ENCODE measurements at places on chromosomes 4 and X.

- DNase-seq, result no peak
Measured at GRCh38 chr4:82500435-82501153, 61.2 kb downstream of the TMEM150C start.

DNA sequence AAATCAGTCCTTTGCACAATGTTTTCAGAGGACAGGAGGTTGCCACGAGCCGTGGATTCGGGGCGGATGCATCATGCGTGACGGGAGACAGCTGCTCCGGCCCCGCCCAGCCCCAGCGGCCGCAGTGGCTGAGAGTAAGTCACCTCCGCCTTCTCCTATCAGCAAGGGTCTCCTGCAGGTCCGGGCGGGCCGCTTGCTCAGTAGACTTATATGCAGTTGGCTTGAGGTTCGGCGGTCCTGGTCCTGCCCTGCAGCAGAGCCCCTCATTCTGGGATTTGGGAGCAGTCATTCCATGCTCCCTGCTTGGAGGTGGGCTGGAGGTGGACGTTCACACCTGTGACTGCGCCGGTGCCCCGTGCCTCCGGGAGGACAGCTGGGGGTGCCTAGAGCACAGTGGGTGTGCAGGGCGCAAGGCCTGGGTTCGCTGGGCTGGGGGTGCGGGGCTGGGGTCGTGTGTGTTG, 86.3 kb upstream of the ADRA2C start:
- no peak for DNase-seq

DNA sequence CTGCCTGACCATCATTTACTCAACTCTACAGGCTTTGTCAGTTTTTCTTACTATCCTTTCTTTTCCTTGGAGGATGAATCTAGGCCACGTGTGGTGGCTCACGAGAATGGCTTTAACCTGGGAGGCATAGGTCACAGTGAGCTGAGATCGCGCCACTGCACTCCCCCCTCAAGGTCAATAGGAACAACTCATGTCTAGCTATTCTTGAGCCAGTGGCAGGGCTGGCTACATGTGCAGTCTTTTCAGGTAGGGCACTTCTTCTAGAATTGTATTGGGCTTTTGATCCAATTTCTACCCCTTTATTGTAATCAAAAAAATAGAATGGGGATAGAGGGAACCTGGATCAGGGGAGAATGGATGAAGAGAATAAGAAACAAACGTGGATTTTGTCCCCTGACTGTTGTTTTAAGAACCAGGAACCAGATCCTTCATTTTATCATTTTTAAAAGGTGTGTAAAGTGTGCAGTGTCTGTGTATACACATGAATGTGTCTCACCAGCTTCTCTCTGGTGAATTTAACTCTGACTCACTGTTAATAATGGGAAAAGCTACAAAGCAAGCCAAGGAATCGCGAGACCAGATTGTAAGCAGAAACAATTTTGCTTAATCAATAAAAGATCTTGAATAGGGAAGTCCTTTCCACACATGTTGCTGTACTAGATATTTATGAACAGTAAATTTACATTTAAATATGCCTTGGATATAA, 283.9 kb upstream of the GPC4 start:
- DNase-seq, result no peak

DNA sequence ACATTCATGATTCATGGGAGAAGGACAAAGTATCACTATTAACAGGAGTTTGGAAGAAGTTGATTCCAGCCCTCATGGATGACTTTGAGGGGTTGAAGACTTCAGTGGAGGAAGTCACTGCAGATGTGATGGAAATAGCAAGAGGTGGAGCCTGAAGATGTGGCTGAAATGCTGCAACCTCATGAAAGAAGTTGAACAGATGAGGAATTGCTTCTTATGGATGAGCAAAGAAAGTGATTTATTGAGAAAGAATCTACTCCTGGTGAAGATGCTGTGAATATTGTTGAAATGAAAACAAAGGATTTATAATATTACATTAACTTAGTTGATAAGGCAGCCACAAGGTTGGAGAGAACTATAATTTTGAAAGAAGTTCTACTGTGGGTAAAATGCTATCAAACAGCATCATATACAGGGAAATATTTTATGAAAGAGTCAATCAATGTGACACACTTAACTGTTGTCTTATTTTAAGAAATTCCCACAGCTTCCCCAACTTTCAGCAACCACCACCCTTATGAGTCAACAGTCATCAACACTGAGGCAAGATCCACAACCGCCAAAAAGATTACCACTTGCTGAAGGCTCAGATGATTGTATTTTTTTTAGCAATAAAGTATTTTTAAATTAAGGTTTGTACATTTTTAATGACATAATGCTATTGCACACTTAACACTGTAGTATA, 302.6 kb downstream of the CBLL2 start:
- no peak for DNase-seq

DNA sequence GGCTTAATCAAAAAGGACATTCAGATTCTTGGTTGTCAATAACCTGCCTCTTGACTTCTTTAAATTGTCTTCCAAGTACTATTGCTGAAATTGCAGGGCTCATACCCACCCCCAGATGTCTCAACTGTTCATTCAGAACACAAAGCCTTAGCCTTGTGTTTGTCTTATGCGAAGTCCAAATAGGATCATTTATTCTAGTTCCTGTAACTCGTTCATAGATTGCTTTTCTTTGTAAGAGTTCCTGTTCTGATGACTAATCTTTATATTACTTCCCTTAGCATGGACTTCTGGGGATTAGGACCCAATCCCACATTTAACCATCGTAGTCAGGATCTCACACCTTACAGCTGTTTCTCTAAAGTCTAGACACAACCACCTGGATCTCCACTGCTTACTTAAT, 226.0 kb downstream of the VEGFC start:
- DNase-seq, result no peak

- DNase-seq, result no peak
Measured at GRCh38 chrX:134933248-134933647, 57.5 kb upstream of the SMIM10 start.

DNA sequence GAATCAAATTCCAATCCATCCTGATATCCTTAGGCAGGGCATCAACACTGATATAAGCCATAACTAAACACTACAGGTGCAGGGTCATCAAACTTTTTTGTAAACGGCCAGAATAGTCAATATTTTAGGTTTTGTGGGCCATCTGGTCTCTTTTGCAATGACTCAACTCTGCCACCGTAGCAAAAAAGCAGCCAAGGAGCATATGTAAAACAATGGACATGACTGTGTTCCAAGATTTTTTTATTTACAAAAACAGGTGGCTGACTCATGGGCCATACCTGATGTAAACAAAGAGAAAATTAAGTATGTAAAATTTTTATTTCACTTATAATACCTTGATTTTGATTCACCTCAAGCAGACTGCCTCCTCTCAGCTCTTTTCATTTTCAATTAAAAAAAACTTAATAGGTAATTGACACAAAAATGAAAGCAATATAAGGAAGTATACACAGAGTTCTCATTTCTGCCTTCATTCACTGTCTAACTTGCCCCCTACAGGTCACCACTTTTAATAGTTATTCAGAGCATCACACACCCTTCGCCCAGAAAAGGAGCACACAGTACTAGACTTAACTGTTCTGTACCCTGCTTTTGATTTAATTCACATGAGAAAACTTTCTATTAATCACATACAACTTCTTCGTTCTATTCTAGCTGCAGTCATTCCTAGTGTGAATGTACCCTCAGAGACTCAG, 35.3 kb upstream of the GPM6B start:
- no peak for DNase-seq

DNA sequence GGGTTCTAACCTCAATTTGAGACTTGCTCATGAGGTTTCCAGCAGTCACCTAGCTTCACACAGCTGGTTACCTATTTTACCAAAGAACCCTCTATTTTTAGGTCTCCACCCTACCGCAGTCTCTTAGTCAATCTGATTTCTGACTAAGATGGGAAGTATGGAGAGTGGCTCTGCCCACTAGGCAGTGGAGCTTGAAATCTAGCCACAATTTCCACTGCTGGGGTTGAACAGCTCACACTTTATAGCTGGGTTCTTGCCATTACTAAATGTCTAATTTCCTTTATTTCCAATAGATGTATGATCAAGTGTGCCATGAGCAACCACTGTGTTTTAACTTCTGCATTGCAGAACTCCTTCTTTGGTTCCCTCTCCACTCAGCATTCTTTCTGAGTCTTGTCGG, 43.1 kb downstream of the GASK1B start:
- no peak for DNase-seq

- no peak for DNase-seq
Measured at GRCh38 chr4:114192854-114193253, 213.4 kb upstream of the ARSJ start.

GRCh38 chrX:139596068-139596467, 65.5 kb downstream of the F9 start:
- DNase-seq, result no peak

DNA sequence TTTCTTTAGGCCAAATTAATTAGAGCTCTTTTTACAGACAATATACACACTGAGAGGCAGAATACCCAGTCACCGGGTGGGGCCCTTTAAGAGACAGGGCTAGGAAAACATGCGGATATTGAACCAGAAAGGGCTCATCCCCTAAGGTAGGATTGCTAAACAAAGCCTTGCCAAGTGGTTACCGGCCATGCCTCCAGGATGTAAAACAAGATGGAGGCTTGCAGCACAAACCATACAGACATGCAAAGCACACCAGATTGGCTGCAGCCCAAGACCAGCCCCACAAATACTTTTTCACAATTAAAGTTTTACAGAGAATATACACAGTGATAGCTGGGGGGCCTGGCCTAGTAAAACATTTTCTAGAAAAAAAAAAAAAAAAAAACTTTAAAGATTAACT, 210.0 kb downstream of the KLHL4 start:
- no peak for DNase-seq

- no peak for DNase-seq
Measured at GRCh38 chr4:121454251-121454979, 73.6 kb upstream of the QRFPR start.

DNA sequence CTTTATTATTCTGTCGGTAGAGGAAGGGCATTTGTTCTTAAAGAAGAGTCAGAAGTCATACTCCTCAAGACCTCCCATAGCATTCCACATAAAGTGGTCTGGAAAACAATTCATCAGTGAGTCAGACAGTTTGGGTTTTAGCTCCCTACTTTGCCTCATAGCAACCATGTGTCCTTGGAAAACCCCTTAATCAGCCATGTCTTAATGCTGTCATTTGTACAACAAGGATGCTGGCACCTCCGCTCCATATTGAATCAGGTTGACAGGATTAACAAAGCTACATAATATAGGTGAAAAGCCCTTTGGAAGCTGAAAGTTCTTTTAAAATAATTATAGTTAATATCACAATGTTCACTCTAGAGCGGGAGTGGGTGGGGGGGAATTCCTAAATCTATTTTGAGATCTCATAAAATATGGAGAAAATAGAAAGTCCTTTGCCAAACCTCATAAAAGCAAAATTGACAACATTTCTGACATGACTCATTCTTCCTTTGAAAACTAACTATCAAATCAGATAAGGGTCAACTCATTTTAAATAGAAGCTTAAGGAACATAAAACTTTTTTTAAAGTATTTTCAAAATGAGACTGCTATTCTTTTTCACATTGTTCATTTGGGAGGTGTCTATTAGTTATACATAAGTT, 37.3 kb upstream of the GUCY1A1 start:
- no peak for DNase-seq

DNA sequence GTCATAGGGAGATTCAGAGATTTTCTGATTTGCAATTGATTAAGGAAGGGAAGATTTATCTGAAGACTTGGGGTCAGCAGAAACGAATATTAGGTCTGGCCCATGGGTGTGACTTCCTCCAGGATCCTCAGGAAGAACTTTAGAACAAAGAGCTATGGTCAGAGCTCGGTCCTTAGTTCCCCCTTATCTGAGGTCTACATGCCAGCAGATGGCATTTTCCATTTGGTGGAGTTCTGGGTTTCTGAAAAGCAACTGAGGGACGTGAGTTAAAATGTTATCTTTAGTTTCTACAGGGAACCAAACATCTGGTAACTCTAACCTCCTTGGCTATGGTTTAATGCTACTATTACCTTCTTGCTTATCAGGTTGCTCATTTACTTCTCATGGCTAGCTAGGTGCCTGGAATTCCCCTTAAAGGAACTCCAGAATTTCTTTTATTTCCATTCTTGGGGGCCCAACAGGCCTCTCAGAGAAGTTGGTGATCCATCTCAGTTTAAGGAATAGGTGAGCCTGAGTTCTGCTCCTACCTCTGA, 40.7 kb downstream of the KLF3 start:
- no peak for DNase-seq

GRCh38 chrX:9829308-9830267, 43.4 kb downstream of the SHROOM2 start:
- DNase-seq, result no peak

Measured in ascending aorta (tissue), 2 donors.